ENCODE measurements at places on chromosomes 6 and 20.

GRCh38 chr20:43731469-43731868 lies 4.7 kb upstream of the GTSF1L start:
- ATAC-seq: no peak

- peak; percentile 100 for ATAC-seq
Observed at GRCh38 chr20:3420211-3420707, 12.8 kb upstream of the DNAAF9 start.

DNA sequence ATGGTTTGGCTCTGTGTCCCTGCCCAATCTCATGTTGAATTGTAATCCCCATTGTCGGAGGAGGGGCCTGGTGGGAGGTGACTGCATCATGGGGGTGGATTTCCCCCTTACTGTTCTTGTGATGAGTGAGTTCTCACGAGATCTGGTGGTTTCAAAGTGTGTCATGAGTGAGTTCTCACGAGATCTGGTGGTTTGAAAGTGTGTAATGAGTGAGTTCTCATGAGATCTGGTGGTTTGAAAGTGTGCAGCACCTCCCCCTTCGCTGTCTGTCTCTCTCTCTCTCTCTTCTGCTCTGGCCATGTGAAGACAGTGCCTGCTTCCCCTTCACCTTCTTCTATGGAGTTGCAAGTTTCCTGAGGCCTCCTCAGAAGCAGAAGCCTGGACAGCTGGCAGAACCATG lies 87.6 kb downstream of the MYLK4 start:
- no peak for ATAC-seq

GRCh38 chr6:23173234-23173633 lies 603.9 kb downstream of the HDGFL1 start:
- ATAC-seq: no peak

DNA sequence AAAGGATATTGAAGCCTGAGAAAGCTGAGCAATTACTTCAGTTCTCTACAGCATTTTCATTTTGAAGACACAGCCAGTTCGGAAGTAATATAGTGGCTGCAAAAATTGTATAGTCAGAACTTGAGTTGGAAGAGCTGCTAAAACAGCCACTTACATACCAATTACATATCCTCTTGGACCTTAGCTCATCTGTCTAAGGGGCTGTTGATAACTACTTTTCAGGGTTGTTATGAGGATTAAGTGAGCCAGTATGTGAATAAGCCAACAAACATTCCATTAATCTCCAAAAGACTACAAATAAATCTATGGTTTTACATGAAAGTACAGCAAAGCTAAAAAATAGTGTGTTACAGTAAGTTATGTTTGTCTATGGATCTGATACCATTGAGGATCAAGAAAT lies 59.7 kb downstream of the TMEM200A start:
- ATAC-seq: no peak

- ATAC-seq: peak; percentile 22
Observed at GRCh38 chr20:63740070-63740626, 572 bp downstream of the SLC2A4RG start.

DNA sequence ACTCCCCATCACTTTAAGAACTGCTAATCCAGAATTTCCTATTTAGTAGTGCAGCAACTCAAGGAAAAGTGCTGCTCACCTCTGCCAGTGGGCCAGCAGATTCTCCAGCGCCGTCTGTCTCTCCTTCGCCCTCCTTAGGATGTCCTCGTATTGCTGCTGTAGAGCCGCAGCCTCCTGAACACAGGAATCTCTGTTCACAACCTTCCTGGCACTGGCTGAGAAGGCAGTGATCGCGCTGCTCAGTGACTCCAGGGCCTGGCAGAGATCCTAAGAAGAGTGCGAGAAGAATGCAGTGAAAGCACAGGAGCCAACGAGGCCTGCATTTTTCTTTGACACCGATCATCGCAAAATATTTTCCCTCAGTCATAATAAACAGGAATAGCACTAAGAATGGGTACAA lies 209.0 kb downstream of the SYNE1 start:
- ATAC-seq: no peak

DNA sequence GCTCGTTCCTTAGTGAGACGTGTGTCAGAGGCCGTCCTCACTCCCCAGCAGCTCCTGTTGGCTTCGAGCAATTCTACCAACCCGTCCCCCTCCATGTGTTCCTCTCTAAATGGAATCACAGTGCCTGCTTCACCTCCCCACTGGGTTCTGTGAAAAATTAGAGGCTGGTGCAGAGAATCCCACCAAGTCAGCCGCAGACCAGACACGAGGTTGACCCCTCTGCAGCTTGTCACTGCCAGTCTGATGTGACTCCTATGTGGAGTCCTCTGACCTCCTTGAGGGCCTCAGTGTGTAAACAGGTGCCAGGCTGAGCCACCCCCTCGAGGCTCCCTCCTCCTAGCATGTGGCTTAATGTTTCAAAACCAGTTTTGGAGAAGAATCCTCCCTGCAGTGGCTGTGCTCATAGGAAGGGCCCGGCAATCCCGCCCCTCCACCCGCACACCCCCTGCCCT lies 12.6 kb upstream of the IRF4 start:
- ATAC-seq: no peak

DNA sequence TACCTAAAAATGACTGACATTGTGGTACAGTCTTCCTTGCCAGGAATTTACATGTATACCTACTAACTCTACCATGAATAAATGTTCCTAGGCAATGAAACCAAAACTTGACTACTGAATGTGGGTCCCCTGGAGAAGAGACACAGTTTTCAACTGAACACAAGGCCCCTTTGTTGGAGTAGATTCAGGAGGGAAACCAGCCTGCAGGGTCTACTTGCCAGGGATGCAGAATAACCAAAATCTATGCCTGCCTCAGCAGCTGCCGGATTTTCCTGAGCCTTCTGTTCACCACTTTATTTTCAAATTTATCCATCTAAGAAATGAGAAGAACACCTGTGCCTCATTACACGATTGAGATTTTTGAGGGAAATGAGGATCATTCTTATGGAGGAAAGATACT lies 211.9 kb downstream of the GRM1 start:
- ATAC-seq: no peak

DNA sequence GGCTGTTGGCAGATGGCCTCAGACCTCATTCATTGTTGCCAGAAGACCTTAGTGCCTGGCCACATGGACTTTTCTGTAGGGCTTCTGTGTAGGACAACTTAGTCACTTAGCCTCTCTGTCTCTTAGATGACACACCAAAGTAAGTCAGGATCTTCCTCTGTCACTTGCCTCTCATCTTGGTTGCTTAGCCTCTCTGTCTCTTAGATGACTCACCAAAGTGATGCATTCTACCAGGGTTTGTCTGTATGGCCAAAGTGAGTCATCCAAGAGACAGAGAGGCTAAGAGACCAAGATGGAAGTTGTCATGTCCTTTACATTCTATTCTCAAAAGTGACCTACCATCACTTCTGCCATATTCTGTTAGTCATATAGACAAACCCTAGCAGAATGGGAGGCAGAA lies 255.9 kb upstream of the DEFB112 start:
- no peak for ATAC-seq

GRCh38 chr20:754904-755303 lies 13.4 kb downstream of the SLC52A3 start:
- no peak for ATAC-seq

DNA sequence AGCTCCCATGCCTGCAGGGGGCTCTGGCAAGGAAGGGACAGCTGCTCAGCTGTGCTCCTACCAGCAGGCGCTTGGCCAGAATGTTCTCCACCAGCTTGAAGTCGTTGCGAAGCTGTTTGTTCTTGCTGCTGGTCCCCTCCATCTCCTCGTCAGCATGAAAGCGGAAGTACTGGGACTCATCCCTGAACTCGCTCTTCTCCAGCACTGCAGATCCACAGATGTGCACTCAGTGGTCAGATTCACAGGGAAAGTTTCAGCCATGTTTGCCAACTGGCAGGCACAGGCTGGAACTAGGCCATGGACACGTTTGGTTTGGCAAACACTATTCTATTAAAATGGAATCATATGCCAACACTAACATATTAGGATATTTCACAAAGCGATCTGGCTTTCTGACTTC lies 167.9 kb downstream of the PREX1 start:
- ATAC-seq: no peak

DNA sequence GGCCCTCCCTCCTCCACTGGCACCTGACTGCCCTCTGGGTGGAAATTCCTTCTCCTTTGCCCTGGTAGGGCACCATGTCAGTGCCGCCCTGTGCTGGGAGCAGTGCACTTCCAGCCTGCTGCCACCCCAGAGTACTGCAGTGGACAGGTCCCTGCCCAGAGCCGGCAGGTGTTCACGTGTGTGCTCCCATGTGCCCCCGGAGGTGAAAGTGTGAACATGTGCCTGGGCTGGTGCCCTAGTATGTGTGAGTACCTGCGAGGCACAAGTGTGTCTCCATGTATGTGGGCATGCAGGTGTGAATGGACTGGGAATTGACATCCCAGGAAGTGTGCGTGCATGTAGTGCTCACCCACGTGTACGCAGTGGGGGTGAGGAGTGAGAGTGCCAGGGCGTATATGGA lies 29.4 kb downstream of the SDCBP2 start:
- no peak for ATAC-seq

- ATAC-seq: no peak
Observed at GRCh38 chr6:97557355-97557754, 274.3 kb upstream of the MMS22L start.

DNA sequence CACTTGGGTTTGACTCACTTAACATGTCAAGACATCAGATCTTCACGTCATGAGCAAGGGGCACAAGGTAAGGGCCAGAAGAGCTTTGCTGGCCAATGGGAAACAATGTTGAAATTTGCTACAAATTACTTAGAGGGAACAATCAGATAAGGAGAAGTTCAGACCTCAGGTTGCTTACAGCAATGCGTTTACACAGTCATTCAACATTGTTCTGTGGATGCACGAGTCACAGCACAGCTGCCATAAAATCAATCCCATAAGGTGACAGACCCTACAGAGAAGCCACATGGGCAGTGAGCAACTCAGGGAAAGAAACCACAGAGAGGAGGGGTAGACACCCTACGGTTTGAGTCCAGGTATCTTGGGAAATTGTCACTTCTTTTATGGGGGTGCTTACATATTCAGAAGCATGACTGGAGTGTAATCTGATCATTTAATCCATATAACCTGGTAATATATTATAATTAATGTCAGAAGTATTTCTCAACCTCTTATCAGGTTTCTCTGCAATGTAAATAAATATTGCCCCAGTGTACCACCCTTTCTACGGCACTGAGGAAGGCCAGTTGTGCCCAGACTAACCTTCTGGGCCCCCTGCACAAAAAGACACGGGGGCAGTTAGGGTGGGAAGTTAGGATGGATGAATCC lies 2.3 kb upstream of the SLC22A2 start:
- no peak for ATAC-seq

GRCh38 chr6:7938562-7939183 lies 28.1 kb upstream of the TXNDC5 start:
- ATAC-seq: no peak

GRCh38 chr6:170158296-170159021 lies 132.4 kb downstream of the DLL1 start:
- ATAC-seq: no peak

DNA sequence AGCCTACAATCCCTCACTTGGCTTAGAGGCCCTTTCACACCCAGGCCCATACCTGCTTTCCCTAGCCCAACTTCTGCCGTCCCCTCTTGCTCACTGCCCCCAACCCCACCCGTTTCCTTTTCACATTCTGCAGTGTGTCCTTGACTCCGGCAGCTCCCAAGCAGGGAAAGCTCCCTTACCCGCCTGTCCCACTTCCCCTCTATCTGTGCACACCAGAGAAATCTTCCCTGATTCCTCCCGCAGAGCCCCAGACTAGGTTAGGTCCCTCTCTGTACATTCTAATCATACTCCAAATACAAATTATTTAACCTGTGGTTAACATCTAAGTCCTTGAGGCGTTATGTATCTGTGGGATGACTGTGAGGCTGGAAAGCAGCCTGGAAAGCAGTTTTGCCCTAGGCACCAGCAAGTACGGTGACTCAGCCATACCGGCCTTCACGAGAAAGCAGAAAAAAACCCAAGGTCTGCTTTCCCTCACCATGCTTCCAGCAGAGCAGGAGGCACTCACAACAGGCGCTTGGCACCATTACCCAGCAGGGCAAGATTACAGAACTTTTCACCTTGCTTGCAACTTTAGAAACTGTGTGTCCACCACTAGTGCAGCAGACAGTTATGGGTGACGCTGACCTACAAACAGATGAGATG lies 22.3 kb downstream of the ELOVL5 start:
- peak; percentile 56 for ATAC-seq

- ATAC-seq: no peak
Observed at GRCh38 chr6:163750431-163751031, 336.0 kb downstream of the QKI start.

DNA sequence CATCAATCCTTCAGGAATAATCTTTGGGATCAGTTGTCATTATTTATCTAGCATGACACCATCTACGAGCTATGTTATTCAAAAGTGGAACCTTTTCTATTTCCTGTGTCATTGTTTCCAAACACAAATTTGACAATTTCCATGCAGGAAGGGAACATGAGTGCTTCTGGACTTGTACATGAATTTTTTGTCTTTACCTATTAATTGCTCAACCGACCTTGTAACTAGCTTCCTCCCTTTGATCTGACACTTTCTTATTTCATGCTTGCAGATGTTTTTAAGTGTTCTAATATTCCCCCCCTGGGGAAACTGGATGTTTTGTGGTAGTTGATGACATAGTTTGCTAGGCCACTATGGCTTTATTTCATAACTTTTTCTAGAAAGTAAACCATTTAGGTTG lies 139.4 kb downstream of the BMP2 start:
- no peak for ATAC-seq

GRCh38 chr6:7991536-7991935 lies 72.7 kb downstream of the BLOC1S5 start:
- ATAC-seq: no peak

DNA sequence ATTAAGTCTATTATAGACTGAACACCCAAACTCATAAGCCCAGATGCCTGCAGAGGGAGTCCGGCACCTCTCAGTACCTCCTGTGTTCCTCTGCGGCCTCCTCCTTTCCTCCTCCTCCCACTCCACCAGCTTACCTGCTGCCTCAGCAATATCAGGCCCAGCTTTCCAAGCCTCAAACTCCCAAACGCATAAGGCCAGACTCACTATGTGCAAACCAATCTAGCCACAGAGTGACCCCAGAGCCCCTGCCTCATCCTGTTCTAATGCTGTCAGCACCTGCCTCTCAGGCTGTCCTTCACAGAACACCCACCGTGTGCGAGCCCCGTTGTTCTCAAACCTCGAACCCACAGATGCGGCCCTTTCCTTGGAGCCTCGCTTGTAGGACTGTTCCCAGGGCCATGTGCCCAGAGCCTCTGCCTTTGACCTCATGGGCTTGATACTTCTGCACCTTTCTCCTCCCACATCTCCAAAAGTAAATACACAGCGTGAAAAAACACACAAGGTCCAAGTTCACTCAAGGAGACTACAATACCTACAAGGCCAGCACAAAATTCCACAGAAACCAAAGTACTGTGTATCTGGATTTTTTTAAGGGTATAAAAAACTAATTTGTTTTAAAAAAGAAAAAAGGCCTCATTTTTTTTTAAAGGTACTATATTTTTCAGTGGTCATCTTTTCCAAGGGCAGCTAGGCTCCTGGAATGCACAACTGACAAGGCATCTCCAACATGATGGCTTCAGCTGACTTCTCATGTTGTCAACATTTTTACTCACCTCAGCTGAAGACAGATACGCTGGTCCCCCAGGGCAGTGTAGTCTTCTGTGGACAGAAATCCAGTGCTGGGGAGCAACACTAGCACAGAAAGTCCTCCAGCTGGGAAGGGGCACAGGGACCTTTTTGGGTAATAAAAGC lies 52.3 kb downstream of the ABHD12 start:
- no peak for ATAC-seq

- ATAC-seq: no peak
Observed at GRCh38 chr20:57459278-57459677, 65.7 kb downstream of the CTCFL start.

GRCh38 chr20:49313283-49313682 lies 35.4 kb upstream of the ZNFX1 start:
- no peak for ATAC-seq

GRCh38 chr6:21123507-21124436 lies 469.8 kb upstream of the SOX4 start:
- ATAC-seq: no peak
